NCI-H2081 treated with DMSO at 0.1 percent for 48 hours (cell line): ENCODE measurements at places on chromosomes 5 and 9.

- DNase-seq = no peak
Observed at GRCh38 chr5:135155616-135156214, 121.7 kb upstream of the PITX1 start.

- no peak for DNase-seq
Observed at GRCh38 chr5:159448-160172, 31.7 kb upstream of the LRRC14B start.

- DNase-seq = no peak
Observed at GRCh38 chr9:124973807-124974206, 32.9 kb upstream of the GOLGA1 start.

GRCh38 chr5:172776235-172776594, 5.2 kb upstream of the DUSP1 start:
- DNase-seq = no peak
